ENCODE measurements at places on chromosomes 1 and 21. TPM values are rescaled to one million over a fixed set of nuclear protein-coding genes. Genes with fewer than 3 reads are reported as not detected.

- no peak for DNase-seq
These were observed 1.9 kb downstream of the TRMT13 start for GRCh38 chr1:100134872-100135271.

- no peak for DNase-seq
These were observed 84.3 kb downstream of the ELAVL4 start for GRCh38 chr1:50193002-50193401.

Gene CFHR3
- total RNA-seq, result not detected

Gene ERG
- not detected for total RNA-seq

DNA sequence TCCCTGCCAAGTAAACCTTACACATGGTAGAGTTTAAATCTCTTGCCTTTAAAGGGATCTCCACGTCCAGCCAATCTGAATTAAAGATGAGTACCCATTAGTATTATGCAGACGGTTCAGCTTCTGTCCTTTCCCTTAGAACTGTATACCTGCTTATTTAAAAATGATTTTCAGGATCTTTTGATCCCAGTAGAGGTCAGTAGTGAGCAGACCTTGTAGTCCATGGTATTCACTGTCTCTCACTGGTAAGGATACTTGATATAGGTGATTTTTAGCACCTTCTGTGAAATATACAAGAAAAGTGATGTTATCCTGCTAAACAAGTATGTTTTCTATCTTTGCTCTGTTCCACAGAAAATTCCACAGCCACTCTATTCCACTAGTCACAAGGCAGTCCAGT, 1211.6 kb upstream of the ADGRL4 start:
- no peak for DNase-seq

DNA sequence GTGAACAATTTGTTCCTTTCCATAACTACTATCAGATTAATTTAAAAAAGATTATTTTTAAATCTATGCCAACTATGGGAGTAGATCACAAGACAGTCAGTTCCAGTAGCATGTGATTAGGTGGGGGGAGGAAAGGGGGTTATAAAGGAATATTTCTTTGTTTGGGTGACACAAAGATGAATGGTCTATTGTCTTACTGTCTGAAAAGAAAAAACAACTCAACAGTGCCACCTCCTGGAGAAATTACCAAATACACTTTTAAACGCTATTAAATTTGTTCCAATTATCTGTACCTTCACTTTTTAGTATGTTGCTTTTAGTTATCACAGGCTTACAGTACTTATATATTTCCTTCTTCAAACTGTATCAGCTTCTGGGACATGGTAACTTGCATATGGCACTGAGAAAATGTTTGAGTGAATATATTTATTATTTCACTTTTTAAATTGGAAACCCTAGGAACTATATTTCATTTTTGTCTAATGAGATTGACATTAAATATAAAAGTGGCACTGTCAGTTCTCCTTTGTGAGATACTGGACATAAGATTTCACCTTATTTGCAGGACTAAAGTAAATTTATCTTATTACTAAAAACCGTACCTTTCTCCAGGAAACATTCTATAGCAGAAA, 1.7 kb upstream of the SORT1 start:
- DNase-seq, result no peak

Gene AGMAT
- 8.6 TPM for total RNA-seq

DNA sequence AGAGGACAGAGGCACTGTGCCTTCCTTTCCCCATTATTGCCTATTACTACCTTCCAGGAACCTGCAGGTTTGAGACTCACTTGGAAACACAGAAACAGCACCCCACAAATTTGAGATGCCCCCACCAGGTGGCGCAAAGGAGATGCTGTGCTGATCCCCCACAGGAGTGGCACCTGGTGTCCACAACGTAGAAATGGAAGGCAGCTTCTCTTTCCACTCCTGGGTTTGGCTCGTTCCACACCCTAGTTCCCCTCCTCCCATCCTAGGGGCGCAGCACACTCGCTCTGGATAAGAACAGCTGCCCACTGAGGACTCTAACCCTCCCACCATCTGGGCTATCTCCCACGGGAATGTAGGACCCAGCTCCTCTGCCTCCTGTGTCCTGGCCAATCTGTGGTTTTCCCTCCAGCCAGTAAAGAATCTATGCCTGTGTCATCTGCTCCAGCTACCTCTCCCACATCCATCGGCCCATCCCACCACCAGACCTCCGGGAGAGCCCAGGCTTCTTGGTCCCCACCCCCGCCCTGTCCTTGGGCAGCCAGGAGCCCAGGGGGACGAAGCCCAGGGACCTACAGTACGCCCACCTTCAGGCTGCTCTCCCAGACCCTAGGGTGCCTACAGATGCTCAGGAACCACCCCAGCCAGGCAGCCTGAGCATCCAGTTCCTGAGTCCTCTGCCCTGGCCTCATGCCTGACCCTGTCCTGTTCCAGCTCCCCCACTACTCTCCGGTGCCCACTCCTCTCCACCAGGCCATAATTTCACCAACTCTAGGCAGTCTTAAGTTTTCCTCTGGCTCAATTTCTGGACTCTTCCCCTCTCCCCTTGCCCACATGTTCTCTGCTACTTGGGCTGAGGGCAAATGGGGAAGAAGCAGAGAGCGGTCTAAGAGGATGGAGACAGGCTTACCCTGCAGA, 549 bp downstream of the THBS3 start:
- DNase-seq, result peak; percentile 85

DNA sequence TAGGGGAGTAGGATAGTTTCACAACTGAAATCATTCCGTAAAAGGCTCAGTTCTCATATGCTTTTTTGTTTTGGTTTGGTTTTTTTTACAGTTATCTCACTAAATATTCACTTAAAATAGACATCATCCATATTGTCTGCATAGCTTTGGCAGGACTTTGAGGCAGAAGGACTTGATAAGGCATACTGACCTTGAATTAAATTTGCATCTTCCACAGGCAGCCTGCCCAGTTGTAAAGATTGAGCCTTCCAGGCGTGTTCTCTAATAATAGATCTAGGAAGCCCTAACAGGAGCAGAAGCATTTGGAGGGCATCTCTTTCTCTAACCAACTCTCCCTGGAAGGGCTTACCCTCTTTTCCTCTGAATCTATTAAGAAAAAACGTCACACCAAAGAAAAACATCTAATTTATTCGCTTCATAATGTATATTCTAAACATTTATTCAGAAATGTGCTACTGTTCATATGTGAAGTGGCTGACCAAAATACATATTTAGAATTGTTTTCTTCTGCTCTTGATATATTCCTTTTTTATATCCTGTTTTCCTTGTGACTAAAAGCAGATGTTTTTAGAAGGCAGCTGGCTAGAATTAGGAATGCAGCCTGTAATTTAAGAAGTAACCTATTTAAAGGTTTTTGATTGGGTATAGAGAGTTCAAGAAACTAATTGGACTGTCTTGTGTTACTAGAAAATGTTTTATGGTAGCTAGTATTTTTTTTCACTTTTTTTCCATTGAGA, 20.2 kb downstream of the DESI2 start:
- DNase-seq, result no peak

Gene MMEL1
- total RNA-seq, result 0.81 TPM

Gene DDOST
- total RNA-seq, result 176 TPM

DNA sequence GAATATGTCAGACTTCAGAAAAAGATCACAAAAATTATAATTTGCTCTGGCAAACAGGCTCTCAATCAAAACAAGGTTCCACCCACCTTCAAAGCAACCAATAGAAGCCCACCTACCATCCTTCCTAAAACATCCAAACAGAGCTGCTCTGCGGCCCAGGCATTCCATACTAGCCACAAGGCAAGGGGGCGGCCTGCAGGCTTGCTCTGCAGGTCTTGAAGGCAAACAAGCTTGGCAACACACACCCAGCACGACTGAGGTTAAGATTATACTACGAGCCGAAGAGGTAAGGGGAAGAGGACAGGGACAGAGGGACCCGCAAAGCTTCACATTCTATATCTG, 207.3 kb downstream of the SLC45A1 start:
- no peak for DNase-seq

DNA sequence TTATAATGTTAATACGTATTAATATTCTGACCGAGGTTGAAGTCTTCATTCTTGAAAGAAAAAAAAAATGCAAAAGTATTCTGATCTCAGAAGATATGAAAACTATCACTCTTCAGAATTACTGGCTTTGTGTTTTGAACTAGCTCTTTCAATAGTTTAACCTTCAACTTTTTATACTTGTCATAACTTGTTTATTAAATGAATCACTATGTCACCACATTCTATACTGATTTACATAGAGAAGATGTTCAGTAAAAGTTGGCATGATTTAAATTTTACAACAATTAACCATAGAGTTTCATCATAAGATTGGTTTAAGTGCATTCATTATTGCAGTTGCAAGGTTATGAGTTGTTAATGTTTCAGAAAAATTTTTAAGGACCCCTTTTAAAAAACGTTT, 57.3 kb downstream of the HS2ST1 start:
- no peak for DNase-seq

- no peak for DNase-seq
These were observed 74.0 kb upstream of the RALGPS2 start for GRCh38 chr1:178650934-178651511.

GRCh38 chr1:179853102-179853501, 24.5 kb downstream of the TOR1AIP2 start:
- DNase-seq, result no peak

Measured in natural killer cell treated with Interleukin-12 subunit alpha and Interleukin-12 subunit beta and Interleukin-15 and Interleukin-18, amount 100 ng/mL, for 72 hours (primary cell).